Right ventricle myocardium inferior (tissue), 1 donor: ENCODE measurements at places on chromosomes 12 and 14.

- DNase-seq = no peak
Observed at GRCh38 chr12:108712165-108712924, 19.0 kb downstream of the CORO1C start.

DNA sequence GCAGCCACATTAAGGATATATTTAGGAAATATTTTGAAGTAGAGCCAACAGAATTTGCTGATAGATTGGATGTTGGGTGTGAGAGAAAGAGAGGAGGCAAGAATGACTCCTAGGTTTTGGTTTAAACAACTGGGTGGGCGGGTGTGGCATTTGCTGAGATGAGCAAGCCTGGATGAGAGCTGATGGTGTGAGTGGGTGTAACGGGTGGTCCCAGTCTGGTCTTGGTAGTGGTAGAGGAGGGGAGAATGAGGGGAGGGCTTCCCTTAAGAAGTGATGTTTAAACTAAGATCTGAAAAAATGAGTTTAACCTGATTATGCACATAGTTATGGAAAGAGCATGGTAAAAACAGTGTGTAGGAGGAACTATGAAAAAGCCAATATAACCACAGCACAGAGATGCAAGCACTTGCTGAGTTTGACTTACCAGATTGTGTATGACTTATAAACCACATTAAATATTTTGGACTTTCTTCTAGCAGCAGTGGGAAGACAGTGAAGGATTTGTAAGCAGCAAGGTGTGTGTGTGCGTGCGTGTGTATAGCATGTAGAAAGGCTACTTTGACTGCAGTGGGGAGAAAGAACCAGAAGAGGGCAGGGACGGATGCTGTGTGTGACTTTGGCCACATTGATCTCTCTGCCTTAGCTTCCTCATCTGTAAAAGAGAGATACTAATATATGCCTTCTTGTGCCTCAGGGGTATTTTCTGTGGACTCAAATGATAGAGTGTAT lies 139.7 kb downstream of the PRIMA1 start:
- DNase-seq = no peak

- DNase-seq = no peak
Observed at GRCh38 chr14:58077621-58078020, 74.4 kb downstream of the ARMH4 start.

DNA sequence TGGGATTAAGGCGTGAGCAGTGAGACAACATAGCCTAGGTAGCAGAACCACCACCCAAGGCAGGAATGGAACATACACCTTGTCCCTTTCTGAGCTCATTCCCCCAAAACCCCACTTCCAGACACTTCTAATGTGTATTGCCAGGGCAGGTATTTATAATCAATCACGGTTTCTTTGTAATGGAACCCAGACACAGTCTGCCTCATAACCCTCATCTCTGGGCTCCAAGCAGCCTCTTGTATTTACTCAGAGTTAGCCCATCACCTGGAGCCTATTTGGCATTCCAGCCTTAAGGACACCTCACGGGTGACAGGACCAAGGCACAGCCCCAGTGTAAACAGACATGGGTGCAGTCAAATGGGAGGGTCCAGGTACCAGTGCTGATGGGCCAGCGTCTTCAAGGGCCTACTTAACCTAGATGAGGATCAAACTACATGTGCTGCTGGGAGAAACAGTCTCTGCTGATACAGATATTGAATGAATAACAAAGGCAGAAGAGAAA lies 2.5 kb upstream of the HIGD1C start:
- no peak for DNase-seq

DNA sequence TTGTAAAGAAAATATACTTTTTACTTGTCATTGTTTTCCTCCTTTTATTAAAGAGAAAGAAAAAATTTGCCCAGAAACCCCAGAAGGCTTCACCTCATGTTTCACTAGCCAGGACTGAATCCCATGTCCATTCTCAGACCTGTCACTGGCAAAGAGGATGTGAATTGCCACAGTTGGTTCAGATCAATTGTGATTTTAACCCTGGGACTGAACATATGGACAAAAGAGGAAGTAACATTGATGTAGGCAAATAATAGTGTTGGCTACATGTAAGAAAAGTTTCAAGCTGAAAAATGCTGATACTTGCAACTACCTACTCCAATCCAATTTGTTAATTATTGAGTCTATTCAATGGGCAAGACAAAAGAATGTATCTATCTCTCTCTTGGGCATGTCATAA lies 8.6 kb upstream of the CCDC196 start:
- DNase-seq = no peak

GRCh38 chr12:26751179-26751578 lies 81.8 kb downstream of the ITPR2 start:
- DNase-seq = no peak

GRCh38 chr14:72677664-72678063 lies 216.2 kb downstream of the DPF3 start:
- DNase-seq = no peak

DNA sequence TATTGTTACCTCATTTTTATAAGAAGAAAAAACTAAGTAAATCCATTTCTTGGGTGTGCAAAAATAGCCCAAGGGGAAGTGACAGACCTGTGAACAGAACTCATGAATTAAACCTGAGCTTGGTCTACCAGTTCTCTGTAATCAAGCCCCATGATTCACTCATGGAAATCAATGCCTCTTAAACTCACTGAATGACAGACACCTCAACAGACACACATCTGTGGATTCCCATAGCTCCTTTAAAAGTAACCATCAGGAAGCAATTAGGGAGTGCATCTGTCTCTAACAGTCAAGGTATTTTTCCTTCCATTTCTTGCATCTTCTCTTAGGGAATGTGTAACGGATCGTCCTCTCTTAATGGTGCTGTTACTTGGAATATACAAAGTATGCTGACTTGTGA lies 215.0 kb upstream of the EEA1 start:
- no peak for DNase-seq

GRCh38 chr12:5434647-5435560 lies 3.0 kb downstream of the NTF3 start:
- no peak for DNase-seq

DNA sequence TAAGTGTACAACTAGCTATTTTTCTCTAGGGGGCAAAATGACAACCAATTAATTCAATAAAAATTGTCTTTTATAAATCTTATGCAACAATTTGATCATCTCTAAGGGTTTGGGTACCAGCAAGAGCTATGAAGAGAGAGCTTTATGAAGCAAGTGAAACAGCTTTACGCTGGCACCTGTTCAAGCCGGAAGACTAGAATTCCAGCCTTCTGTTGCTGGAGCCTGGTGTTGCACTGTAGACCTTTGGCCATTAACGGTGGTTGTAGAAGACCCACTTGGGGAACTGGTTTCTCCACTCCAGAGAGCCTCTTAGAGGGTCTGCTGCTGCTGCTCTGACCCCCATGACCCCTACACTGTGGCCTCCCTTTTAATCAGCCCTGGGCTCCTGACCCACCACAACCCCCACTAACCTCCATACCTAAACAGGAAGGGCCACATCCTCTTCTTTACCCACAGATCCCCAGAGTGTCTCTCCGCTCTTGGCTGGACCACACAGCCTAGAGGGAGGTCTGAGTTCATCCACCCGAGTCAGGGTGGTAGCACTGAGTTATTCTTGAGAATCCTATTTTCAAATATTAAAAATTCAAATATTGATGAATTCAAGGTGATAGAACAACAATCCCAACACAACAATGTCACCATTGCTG lies 54.6 kb upstream of the STON2 start:
- no peak for DNase-seq

DNA sequence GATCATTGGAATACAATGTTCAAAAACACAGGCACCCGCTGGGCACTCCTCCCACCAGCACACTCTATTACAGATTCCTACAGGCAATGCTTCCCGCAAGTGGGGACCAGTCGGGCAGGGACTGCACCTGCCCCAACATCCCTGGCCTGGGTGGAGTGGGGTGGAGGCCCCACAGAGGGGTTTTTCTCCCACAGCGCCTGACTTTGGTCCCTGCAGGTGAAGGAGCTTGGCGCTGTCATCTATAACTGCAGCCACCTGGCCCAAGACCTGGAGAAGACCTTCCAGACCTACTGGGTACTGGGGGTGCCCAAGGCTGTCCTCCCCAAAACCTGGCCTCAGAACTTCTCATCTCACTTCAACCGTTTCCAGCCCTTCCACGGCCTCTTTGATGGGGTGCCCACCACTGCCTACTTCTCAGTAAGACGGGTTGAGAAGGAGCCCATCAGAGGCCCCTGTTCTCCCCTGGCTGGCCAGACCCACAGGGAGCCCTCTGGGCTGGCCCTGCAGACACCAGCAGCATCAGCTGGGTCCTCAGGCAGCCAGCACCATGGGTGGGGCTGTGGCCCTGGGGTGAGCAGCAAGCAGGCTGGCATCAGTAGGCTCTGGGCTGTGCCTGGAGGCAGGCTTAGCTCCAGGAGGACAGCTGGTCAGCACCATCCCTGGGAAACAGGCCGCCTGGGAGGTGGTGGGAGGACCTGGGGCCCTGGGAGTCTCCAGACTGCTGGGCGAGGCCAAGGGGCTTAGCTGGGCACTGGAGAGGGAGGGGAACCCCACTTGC lies 6.0 kb downstream of the PLD4 start:
- no peak for DNase-seq

DNA sequence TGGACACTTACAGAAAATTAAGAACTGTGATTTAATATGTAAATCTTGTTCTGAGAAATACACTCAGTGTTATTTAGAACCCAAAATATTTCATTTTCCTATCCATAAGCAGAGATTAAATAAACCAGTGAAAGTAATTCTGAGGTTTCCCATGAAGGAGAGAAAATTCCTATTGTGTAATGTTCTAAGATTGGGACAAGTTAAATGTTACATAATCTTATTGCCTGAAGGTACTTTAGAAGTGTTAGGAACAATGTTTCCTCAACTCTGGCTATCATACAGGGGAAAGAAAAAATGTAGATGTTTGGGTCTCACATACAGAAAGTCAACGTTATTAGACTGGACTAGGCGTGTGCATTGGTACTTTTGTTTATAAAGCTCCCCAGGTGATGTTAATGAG lies 281.9 kb upstream of the SYT10 start:
- DNase-seq = no peak

DNA sequence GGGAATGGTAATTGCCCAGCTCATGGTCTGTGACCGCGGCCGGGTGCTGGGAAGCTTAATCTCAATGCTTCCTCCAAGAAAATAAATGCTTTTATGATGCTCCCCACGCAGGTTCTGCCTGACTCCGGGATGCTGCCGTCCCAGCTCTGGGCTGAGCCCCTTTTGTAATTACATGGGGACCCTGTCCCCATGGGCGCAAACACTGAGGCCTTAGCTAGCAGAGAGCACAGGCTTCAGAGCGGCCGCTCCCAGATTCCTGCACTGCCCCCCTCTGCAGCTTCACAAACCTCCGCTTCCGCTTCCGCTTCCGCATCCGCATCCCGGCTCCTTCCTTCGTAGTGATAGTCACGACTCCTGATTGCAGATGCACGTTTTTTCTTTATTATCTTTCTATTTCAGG lies 129.5 kb downstream of the KIF26A start:
- peak; percentile 15 for DNase-seq

GRCh38 chr12:116662612-116663144 lies 75.2 kb downstream of the SPRING1 start:
- DNase-seq = no peak

- no peak for DNase-seq
Observed at GRCh38 chr12:9864913-9865675, 4.1 kb downstream of the CLEC2B start.

DNA sequence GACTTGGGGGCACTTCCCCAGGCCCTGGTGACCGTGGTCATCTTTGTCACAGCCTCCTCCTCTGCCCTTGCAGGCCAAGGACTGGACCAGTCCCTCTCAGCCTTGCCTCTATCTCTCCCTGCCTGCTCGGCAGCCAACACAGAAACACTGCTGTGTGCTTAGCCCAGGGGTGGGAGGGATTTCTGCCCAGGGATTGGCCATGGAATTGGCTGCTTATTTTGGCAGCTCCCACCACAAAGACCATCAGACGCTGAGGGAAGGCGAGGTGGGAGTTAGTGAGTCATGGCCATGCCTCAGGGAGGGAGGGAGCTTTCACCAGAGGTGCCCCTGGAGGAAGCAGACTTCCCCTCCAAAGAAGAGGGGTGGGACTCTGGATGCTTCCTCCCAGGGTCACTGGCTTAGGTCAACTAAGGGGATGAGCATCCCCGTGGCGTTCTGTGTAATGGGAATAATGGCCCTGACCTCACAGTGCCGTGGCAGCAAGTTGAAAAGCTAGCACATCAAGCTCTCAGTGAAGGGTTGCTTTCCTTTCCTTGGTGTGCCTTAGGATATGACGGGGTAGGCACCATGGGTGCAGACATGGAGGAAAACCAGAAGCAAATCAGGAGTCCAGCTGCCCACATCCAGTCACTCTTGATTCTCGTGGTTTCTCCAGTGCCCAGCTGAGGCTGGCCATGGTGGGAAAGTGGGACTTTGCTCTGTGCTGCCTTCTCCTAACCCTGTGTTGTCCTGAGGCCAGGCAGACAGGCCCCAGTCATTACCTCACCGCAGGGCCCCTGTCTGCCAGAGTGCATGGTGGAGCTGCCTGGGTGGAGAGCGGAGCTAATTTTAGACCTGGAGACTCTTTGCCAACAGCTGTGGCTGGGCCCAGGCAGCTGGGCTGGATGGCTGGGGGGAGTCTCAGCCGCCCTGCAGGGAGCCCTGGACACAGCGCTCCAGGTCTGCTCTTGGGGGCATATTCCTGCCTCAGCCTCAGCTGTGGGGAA lies 21.4 kb downstream of the B4GALNT3 start:
- peak; percentile 76 for DNase-seq

- DNase-seq = peak; percentile 1
Observed at GRCh38 chr12:62291864-62292760, 31.9 kb downstream of the USP15 start.

- DNase-seq = no peak
Observed at GRCh38 chr12:116302166-116303058, 24.9 kb upstream of the MED13L start.

DNA sequence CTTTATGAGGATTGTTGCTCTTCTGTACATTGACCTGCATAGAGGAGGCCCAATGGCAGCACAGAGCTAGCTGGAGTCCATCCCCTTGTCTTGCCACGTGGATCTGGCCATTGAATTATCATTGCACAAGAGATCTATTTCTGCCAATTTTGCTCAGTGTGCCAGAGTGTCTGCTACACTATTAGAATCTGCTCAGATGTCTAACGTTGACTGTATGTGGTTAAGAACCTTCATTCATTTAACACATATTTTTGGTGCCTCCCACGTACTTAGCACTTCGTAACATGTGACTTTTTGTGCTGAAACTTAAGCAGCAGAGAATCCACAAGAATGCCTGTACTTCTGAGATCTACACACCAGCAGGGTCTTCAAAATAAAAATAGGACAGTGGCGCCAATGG lies 166.0 kb upstream of the VASH1 start:
- DNase-seq = no peak

- DNase-seq = peak; percentile 77
Observed at GRCh38 chr14:100664841-100665510, 61.7 kb upstream of the DLK1 start.

- no peak for DNase-seq
Observed at GRCh38 chr12:26499979-26500640, 304.7 kb downstream of the SSPN start.

DNA sequence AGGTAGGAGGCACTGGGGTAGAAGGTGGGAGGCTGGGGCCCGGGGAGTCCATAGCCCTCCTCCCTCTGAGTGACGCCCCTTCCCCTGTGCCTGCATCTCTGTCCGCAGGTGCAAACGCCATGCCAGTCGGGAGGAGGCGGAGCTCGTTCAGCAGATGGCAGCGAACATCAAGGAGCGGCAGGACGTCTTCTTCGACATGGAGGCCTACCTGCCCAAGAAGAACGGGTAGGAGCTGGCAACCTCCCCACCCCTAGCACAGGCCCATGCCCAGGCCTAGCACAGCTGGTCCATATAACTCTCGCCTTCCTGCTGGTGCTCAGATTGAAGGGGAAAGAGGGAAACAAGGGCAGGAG lies 35.6 kb downstream of the TMEM120B start:
- peak; percentile 21 for DNase-seq
